RWPE1 (cell line): ENCODE measurements at places on chromosomes 5 and 9.

DNA sequence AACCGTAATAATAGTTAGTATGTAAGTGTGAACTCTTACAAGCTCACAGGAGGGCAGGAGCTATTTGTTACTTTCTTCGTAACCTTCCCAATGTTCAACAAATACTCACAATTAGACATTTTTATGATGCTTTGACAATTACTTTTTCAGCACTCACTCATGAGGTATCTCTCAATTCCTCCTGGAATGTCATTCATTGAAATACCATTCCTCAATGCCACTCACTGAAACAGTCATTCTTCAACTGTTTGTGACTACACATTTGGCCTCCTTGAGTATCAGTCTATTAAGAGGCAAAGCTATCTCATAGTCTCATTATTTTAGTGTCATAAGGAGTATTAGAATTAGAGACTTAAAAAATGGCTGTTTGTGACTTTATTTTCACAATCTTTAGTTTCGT is 734.1 kb upstream of the DMAC1 start:
- DNase-seq = no peak

GRCh38 chr5:93427316-93427715 is 153.7 kb downstream of the NR2F1-AS1 start:
- DNase-seq = no peak

GRCh38 chr5:107184871-107185270 is 485.9 kb downstream of the EFNA5 start:
- no peak for DNase-seq

- DNase-seq = no peak
These were observed 11.5 kb downstream of the CCDC69 start for GRCh38 chr5:151212406-151212798.

GRCh38 chr9:106503759-106504158 is 359.2 kb upstream of the ZNF462 start:
- no peak for DNase-seq

- no peak for DNase-seq
These were observed 87.2 kb upstream of the CDH6 start for GRCh38 chr5:31106278-31106677.

- no peak for DNase-seq
These were observed 223.4 kb downstream of the DOCK8 start for GRCh38 chr9:438066-438465.

DNA sequence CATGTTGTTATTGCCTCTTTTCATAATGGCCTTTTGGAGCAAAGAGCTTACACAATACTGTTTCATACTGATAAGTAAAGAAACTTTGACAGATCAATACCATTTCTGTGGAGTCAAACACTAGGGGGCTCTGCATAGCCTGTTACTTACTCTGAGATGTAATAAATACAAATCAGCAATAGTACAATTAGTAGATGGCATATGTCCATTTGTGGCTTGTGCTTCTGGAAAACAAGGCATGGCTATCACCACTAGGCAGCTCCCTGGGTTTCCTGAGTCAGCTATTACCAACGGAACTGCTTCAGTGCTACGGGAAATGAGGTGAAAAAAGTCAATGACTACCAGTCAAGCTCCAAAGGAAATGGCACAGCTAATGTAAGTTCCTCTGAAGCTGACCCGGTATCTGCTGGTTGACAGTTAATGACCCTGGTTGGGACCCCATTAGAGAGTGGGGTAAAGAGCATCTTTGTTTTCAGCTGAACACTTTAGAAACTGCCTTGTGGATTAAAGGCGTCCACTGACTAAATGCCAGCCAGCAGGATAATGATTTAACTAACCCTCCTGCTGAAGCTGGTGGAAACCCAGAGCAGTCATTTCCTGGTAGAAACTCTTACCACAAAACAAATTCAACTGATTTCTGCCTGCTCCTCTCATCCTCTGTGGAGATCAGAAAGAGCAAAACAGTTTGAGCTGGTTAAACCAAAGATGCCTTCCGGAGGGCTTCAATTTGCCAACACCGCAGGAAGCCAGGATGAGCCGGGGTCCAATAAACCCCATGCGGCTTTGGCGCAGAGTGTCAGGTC is 69.0 kb upstream of the FAM169A start:
- DNase-seq = no peak

DNA sequence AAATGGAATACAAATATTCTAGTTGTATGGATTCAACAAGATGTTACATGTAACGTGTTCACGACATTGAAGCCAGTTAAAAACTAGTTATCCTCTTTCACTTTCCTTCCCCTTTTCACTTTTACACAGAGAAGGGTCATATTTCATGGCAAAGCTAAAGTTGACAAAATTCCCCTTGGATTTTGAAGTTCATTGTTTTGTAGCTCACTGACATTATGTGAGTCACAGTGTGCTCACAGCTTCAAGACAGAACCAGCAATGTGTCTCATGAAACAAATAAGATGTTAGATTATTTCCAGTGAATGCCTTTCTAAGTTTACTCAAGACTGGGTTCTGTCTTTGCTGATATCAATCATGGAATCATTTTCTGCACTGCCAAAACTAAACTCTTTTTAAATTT is 535.5 kb upstream of the GRIN3A start:
- peak; percentile 14 for DNase-seq
